ENCODE measurements at places on chromosomes 5 and 9.

GRCh38 chr9:105144076-105144475 lies 100.4 kb upstream of the SLC44A1 start:
- DNase-seq, result no peak

- no peak for DNase-seq
Observed at GRCh38 chr5:123285122-123286023, 137.8 kb downstream of the CEP120 start.

- DNase-seq, result no peak
Observed at GRCh38 chr5:82560561-82560960, 282.4 kb upstream of the RPS23 start.

DNA sequence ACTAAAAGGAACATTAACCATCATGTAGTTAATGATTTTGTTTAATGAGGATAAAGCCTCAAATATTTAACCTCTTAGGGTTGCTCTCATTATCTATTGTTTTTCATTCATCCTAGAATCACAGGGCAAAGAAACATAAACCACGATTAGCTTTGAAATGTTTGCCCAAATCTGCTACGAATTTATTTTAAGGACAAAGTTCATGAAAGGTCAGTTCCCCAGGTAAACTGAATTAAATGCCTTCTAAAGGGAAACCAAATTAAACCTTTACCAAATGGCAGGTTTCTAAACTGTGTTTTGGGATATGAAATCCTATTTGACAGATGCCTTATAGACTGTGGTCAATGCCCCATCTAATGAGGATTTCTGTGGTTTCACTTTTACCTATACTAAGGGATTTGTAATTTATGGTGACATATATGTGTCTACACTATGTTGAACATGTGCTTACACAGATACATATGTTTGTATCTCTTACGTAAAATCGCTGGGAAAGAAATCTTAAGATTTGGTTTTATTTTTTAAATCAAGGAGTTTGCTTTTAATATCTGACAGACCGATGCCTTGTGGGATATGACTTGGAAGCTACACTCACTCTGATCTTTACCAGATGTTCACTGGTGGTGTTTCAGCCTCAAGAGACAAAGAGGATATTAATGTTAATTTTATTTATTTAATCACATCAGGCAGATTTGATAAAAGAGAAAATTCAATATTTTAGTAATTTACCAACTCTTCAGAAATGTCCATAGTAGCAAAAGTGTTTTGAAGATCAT lies 188.4 kb downstream of the GLIS3 start:
- no peak for DNase-seq

GRCh38 chr5:50853151-50853550 lies 186.7 kb downstream of the PARP8 start:
- no peak for DNase-seq
